Cardiac atrium fibroblast (primary cell): ENCODE measurements at places on chromosomes 2 and 18. TPM values are rescaled to one million over a fixed set of nuclear protein-coding genes. Genes with fewer than 3 reads are reported as not detected.

PROKR1 gene
- total RNA-seq: not detected in 2 replicates

GULP1 gene
- 2.9 and 7.9 TPM in 2 replicates for total RNA-seq

SCN3A gene
- total RNA-seq: under 0.01 TPM in 1 of 2 replicates, not detected in the other

ANKRD30BL gene
- total RNA-seq: not detected in 2 replicates

INO80B gene
- 7.5 and 23.3 TPM in 2 replicates for total RNA-seq

TGIF1 gene
- 115 and 126 TPM in 2 replicates for total RNA-seq

SPEG gene
- total RNA-seq: 5.2 and 6.8 TPM in 2 replicates

CLK1 gene
- 33.2 and 40.5 TPM in 2 replicates for total RNA-seq

ANKRD30B gene
- not detected in 2 replicates for total RNA-seq

TTN gene
- total RNA-seq: under 0.01 and 0.18 TPM in 2 replicates

AQP12A gene
- total RNA-seq: not detected in 2 replicates

NRP2 gene
- 12.6 and 19.0 TPM in 2 replicates for total RNA-seq

TDRD15 gene
- total RNA-seq: not detected in 2 replicates

CYP27A1 gene
- total RNA-seq: 2.7 and 2.9 TPM in 2 replicates

KCNK3 gene
- under 0.01 TPM in 1 of 2 replicates, not detected in the other for total RNA-seq

ST3GAL5 gene
- total RNA-seq: 16.4 and 32.1 TPM in 2 replicates

RALBP1 gene
- 40.4 and 49.2 TPM in 2 replicates for total RNA-seq

IL36RN gene
- total RNA-seq: not detected in 2 replicates

CLHC1 gene
- total RNA-seq: 6.2 TPM in 1 of 2 replicates, not detected in the other

UGT1A7 gene
- total RNA-seq: not detected in 2 replicates

EVX2 gene
- not detected in 2 replicates for total RNA-seq

RMDN2 gene
- total RNA-seq: 4.0 and 6.5 TPM in 2 replicates

ASXL3 gene
- total RNA-seq: not detected in 2 replicates

TSPYL6 gene
- not detected in 2 replicates for total RNA-seq

KYNU gene
- total RNA-seq: not detected in 2 replicates

DLGAP1 gene
- total RNA-seq: 0.18 and 0.65 TPM in 2 replicates

SKOR2 gene
- total RNA-seq: not detected in 2 replicates
